ENCODE measurements at places on chromosomes 12 and 14. TPM values are rescaled to one million over a fixed set of nuclear protein-coding genes. Genes with fewer than 3 reads are reported as not detected.

The TPH2 gene
- total RNA-seq: not detected

The VASH1 gene
- total RNA-seq: 11.7 TPM

The CDK4 gene
- 20.8 TPM for total RNA-seq

The PLBD1 gene
- total RNA-seq: 5.1 TPM

The PAH gene
- 1.4 TPM for total RNA-seq

The KRT3 gene
- not detected for total RNA-seq

The DPY19L2 gene
- not detected for total RNA-seq

The NAB2 gene
- total RNA-seq: 4.0 TPM

The RPS6KL1 gene
- 1.9 TPM for total RNA-seq

The BHLHE41 gene
- not detected for total RNA-seq

The CMA1 gene
- not detected for total RNA-seq

The CCNB1IP1 gene
- total RNA-seq: 26.3 TPM

The C12orf42 gene
- 3.3 TPM for total RNA-seq

The BICDL1 gene
- total RNA-seq: 146 TPM

The SELPLG gene
- total RNA-seq: 131 TPM

The LRRC10 gene
- total RNA-seq: not detected

The SERPINA9 gene
- not detected for total RNA-seq

The GPRC5D gene
- not detected for total RNA-seq

The LRRK2 gene
- 2.5 TPM for total RNA-seq

The DDHD1 gene
- total RNA-seq: 80.4 TPM

The HSP90AA1 gene
- 570 TPM for total RNA-seq

The APOF gene
- total RNA-seq: not detected

The CLEC4D gene
- not detected for total RNA-seq

The MAP1LC3B2 gene
- total RNA-seq: 0.89 TPM

The AICDA gene
- total RNA-seq: not detected

The HAL gene
- 2.3 TPM for total RNA-seq

The CLECL1 gene
- total RNA-seq: 1.5 TPM

The RPGRIP1 gene
- 0.94 TPM for total RNA-seq

The PLA2G1B gene
- total RNA-seq: not detected

The MFAP5 gene
- total RNA-seq: not detected

The PRKD1 gene
- total RNA-seq: not detected

The GPATCH2L gene
- total RNA-seq: 63.9 TPM

The CLEC4C gene
- not detected for total RNA-seq

The IAPP gene
- not detected for total RNA-seq

The ADSS1 gene
- total RNA-seq: 2.4 TPM

The CLEC7A gene
- total RNA-seq: 8.2 TPM

The DLK1 gene
- 0.91 TPM for total RNA-seq

The ABCD2 gene
- total RNA-seq: 9.1 TPM

The WDR20 gene
- total RNA-seq: 45.1 TPM

Data from T-helper 17 cell (primary cell).